Stimulated activated CD4-positive, alpha-beta T cell treated with anti-CD3 and anti-CD28 coated beads, Interleukin-15, amount 100 ng/mL, for 1 hour (primary cell): ENCODE measurements at places on chromosomes 6 and 20.
A peak's percentile ranks its signal among the peaks of the same experiment; 100 is the strongest.

- no peak for DNase-seq
These were observed 273.0 kb upstream of the PREP start for GRCh38 chr6:105675715-105676397.

- DNase-seq = no peak
These were observed 33.7 kb downstream of the PYGB start for GRCh38 chr20:25281541-25281991.

DNA sequence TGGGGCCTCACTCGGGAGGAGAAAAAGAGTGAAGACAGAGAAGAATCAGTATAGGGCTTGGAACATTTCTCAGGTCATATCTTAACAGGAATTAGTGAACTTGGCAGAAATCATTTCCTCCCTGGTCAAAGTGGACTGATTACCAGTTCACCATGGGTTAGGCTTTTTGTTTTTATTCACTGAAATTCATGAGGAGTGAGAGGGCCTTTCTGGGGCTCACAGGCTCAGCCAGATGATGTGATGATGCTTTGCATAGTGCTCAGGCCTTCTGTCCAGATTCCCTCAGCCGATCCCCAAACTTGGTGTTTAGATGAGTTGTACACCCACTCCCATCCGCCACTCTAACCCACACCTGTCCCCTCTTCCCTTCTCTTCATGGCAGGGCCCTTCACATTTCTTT is 32.5 kb downstream of the SRSF3 start:
- DNase-seq = no peak

DNA sequence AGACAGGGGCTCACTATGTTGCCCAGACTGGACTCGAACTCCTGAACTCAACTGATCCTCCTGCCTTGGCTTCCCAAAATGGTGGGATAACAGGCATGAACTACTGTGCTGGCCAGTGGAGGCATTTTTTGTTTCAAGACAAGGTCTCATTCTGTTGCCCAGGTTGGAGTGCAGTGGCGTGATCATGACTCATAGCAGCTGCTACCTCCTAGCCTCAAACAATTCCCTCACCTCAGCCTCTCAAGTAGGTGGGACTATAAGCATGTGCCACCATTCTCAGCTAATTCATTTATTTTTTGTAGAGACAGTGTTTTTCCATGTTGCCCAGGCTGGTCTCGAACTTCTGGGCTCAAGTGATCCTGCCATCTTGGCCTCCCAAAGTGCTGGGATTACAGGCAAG is 17.2 kb downstream of the ENPP3 start:
- DNase-seq = no peak

GRCh38 chr20:31833130-31833930 is 12.1 kb downstream of the FOXS1 start:
- peak; percentile 52 for DNase-seq

- no peak for DNase-seq
These were observed 891 bp upstream of the GHRH start for GRCh38 chr20:37262505-37262904.

GRCh38 chr20:35539756-35540212 is 2.1 kb upstream of the ERGIC3 start:
- DNase-seq = no peak

DNA sequence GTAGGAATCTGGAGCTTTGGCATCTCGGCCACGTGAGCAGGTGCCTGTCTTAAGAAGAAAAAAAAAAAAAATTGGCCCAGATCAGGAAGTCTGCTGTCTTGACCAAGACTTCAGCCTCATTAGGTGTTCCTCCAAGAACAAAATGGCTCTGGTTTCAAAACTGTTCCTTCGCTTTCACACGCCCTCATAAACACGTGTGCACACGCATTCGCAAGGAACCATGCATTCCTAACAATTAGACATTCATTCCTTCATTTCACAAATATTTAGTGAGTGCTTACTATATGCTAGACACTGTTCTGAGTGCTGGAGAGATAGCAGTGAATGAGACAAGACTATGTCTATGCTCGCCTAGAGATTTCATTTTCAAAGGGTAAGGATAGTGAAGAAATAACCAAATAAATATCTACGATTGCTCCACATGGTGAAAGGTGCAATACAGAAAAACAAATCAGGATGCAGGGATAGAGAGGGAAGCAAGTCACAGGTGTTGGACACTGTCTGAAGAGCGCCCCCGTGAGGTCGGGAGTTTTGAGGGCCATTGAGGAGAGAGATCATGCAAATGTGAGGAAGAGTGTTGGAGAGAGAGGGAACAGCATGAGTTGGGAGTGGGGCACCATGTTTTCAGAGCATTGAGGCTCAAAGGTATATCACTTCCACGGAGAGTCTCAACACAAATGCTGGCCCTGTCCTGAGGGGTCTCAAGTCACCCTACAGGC is 53.3 kb downstream of the CCDC170 start:
- DNase-seq = no peak

- DNase-seq = no peak
These were observed 67.8 kb upstream of the TAB2 start for GRCh38 chr6:149249370-149250357.

DNA sequence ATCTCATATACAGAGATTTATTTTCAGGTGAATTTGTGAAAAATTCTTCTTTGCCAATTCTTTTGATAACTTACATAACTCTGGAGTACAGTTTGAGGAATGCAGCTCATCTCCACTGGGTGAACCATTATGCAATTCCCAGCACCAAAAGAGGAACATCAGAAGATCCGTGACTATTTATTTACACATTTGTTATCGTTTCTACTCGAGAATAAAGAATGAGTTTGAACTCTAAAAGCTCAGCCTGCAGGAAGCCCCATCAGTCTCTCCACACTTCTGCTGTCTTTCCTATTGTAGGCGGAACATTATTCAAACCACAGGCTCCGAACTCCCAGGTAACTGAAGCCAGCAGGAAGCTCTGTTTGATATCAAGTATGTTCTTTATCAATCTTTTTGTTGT is 95.9 kb upstream of the IFNGR1 start:
- no peak for DNase-seq

- no peak for DNase-seq
These were observed 40.9 kb downstream of the ALDH8A1 start for GRCh38 chr6:134908906-134909516.
